ENCODE measurements at places on chromosomes 6 and 20.

GRCh38 chr20:51535075-51535386 lies 7.5 kb downstream of the NFATC2 start:
- H3K4me3 ChIP-seq = no peak overlapping the region
- no peak for DNase-seq
- H3K36me3 ChIP-seq = no peaks in the 10 kb centered on the region
- no peaks in the 10 kb centered on the region for H3K27me3 ChIP-seq

DNA sequence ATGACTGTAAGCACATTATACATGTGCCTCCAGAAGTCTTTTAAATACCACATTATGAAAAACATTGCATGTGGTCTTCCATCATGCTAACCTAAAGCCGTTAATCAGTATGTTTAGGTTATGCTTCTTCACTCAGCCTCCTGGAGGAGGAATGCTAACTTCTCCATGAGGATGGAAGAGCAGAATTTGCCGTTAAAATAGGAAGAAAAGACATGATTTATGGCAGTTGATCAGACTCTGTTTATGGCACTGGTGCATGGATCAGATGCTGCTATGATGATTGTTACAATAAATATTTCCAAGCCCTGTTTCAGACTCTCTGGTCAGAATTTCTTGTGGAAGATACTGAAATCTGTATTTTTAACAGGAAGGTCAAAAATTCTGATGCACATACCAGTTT lies 31.7 kb downstream of the MAP3K4 start:
- peaks cover 5% of the 10 kb centered on the region for H3K36me3 ChIP-seq
- H3K27ac ChIP-seq = no peak overlapping the region
- H3K4me1 ChIP-seq = no peaks in the 10 kb centered on the region
- no peak overlapping the region for H3K4me3 ChIP-seq
- no peak for DNase-seq

GRCh38 chr6:70118670-70119069 lies 184.2 kb downstream of the COL9A1 start:
- no peak overlapping the region for H3K27ac ChIP-seq
- no peak overlapping the region for H3K4me3 ChIP-seq
- H3K36me3 ChIP-seq = no peaks in the 10 kb centered on the region
- no peaks in the 10 kb centered on the region for H3K4me1 ChIP-seq

- H3K27me3 ChIP-seq = no peaks in the 10 kb centered on the region
- H3K27ac ChIP-seq = peak overlapping the region; percentile 22
- H3K4me3 ChIP-seq = no peak overlapping the region
These were observed 107.3 kb downstream of the SYCP2 start for GRCh38 chr20:59825944-59826759.

- no peak overlapping the region for H3K4me3 ChIP-seq
- DNase-seq = no peak
- H3K27ac ChIP-seq = no peak overlapping the region
- no peaks in the 10 kb centered on the region for H3K27me3 ChIP-seq
These were observed 90.7 kb downstream of the CDC5L start for GRCh38 chr6:44478158-44478557.

DNA sequence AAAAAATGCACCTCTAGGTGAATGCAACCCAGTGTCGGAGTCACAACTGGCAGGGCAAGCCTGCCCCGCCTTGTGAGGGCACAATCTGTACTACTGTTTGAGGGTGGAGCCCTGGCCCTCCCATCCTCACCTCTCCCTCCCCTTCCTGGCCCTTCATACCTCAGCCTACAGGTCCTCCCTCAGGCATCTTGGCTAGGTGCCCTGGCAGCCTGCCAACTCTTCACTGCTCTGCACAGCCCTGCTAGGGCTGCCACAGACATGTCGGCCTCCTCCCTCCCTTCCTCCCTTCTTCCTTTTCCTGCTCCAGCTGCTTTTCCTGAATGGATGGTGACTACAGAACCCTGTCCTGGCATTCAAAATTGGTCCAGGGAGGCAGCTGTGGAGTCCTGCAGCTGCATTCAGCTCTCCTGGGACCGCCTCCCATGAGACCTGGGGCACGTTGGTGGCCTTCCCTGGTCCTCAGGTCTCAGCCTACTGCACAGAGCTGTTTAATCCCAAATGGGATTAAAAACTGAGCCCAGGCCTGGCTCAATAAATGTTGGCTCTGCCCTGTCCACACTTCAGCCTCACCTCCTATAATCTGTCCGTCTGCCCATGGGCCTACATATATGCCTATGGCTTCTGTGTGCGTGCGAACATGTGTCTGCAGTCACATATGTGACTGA lies 52.7 kb downstream of the CDH22 start:
- no peak overlapping the region for H3K4me3 ChIP-seq
- H3K27ac ChIP-seq = no peak overlapping the region
- peaks cover 4% of the 10 kb centered on the region for H3K4me1 ChIP-seq
- no peaks in the 10 kb centered on the region for H3K36me3 ChIP-seq
- DNase-seq = peak; percentile 90
- H3K27me3 ChIP-seq = peaks cover 85% of the 10 kb centered on the region

Data from stomach (tissue), 19 donors.